ENCODE measurements at places on chromosomes 1 and 21.

DNA sequence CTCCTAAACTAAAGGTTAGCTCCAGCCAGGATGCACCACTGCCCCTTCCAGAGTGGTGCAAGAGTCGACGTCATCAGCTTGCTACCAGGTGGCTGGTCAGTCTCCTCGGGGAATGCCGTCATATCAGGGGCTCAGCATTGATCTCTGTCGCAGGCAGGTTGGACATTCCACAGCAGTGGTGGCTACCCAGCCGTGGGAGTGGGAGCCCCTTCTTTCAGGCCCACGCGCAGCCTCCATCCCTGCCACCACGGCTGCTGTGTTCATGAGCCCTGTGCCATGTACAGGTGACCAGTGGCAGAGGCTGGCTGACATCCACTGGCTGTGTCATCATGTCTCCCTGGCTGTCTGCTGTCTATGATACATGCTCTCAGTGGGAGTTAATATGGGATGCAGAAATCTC, 25.5 kb downstream of the IL10RB start:
- DNase-seq = no peak

GRCh38 chr1:7912743-7913557, 27.7 kb downstream of the TNFRSF9 start:
- no peak for DNase-seq

GRCh38 chr1:194919146-194919545, 1689.1 kb downstream of the KCNT2 start:
- no peak for DNase-seq

- DNase-seq = no peak
Measured at GRCh38 chr1:91997607-91998195, 32.1 kb upstream of the EPHX4 start.

DNA sequence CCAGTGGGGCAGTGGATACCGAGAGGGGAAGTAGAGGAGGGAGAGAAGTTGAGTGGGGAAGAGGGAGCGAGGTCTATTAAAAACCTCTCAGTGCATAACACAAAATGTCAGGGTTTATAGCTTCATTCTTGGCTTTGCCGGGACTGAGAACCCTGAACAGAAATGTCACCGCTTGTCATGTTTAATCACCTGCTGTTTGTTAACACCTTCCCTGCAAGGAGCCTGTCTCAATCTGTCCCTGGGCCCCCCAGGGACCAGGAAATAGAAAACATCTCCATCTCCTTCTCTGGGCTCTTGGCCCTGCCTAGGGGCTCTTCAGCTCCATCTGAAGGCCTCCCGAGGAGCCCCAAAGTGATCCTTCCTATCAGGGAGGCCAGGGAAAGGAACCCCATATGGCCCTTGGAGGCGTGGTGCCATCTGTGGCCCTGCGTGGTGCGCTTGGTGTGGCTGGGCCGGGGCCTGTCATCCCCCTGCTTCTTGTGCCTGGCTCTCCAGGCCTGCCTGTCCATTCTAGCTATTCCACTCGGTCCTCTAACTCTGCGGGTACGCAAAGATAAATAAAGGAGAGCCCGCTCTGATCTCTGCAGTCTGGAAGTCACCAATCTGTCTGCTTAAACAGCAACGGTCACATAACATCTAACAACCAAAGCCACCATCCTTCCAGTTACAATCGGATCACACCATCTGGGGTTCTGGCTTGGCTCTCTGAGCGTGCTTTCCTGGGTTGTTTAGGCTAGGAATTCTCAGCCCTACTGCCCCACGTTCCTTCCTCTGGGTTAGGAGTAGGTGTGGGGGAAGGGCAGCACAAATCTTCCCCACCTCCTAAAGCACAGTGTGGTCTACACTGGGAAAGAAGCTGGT, 113.8 kb downstream of the CASZ1 start:
- no peak for DNase-seq

- no peak for DNase-seq
Measured at GRCh38 chr1:40038697-40039096, 1.8 kb upstream of the CAP1 start.

GRCh38 chr1:116164150-116164549, 53.0 kb downstream of the MAB21L3 start:
- DNase-seq = no peak

DNA sequence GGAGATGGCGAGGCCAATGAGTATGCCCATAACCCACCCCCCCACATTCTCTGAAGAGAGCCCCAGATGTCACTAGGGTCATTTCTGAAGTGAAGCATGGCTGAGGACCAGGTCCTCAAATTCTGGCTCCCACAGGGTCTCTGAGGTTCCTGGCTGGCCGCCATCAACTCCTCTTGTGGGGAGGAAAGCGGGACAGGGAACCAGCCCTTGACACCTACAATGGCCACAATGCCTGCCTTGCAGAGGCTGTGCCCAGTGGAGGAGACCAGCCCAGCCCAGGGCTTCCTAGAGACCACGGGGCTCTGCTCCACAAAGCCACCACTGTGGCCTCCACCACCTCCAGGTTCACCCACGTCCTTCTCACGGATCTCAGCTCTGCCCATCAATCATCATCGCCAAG, 120.1 kb upstream of the ARHGEF16 start:
- no peak for DNase-seq

- no peak for DNase-seq
Measured at GRCh38 chr21:25752416-25752815, 17.6 kb downstream of the GABPA start.

GRCh38 chr1:111475701-111476100, 1.9 kb downstream of the C1orf162 start:
- DNase-seq = no peak

DNA sequence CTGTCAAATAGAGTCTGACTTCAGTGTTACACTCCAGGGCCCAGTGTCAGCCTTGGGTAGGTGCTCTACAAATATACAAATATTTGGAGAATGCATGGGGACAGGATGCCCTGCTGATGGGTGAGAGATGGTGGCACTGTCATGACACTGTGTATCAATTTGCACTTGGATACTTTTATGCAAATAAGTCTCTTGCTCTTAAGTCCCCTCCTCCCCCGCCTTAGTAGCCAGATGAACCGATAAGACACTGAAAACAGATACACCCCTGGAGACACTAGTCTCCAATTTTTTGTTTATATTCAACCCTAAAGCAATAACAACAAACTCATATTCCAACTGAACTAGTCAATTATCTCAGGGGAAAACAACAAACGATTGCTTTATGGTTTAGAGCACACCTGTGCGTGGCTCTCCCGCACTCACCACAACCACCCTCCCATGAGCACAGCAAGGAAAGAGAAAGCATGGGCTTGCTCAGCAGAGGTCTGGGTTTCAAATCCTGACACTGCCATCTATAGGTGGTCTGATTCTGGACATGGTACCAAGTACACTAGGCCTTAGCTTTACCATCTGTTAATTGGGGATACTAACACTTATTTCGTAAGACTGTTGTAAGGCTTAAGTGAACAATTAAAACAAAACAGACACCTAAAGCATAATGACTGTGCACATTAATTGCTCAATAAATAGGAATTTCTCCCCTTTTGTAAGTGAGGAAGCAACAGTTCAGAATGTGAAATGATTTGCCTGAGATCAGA, 50.3 kb downstream of the HIVEP3 start:
- no peak for DNase-seq

- DNase-seq = no peak
Measured at GRCh38 chr1:91944087-91944486, 5.1 kb upstream of the BRDT start.

DNA sequence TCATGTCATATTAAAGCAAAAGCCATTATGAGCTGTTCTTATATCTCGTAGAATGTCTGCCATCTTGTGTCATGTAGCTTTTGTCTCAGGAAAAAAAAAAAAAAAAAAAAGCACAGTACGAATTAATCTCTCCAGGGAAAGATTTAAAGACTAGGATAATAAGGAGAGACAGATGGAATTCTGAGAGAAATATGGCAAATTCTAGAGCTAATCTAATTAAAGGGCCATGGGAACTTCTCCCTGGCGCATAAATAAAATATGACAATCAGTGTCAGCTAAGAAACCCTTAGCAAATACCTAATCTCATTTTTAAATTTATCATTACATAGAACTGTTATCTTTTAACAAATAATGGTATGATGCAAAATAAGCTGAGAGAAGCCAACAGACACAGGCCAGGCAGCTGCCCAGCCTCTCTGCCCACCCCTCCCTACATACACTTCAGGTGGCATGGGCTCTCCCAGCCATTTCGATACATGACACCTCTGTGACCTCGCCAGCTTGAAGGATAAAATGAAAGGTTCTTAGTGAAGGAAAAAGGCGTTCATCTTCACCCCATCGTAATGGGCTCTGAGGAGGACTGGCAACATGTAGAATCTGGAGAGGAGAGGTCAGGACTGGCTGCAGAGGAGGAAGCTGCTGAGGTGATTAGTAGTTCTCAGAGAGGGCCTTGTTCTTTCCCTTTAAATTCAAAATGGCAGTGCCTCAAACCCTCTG, 39.8 kb downstream of the DISC1 start:
- DNase-seq = no peak

- no peak for DNase-seq
Measured at GRCh38 chr1:99749504-99750347, 16.7 kb downstream of the FRRS1 start.

DNA sequence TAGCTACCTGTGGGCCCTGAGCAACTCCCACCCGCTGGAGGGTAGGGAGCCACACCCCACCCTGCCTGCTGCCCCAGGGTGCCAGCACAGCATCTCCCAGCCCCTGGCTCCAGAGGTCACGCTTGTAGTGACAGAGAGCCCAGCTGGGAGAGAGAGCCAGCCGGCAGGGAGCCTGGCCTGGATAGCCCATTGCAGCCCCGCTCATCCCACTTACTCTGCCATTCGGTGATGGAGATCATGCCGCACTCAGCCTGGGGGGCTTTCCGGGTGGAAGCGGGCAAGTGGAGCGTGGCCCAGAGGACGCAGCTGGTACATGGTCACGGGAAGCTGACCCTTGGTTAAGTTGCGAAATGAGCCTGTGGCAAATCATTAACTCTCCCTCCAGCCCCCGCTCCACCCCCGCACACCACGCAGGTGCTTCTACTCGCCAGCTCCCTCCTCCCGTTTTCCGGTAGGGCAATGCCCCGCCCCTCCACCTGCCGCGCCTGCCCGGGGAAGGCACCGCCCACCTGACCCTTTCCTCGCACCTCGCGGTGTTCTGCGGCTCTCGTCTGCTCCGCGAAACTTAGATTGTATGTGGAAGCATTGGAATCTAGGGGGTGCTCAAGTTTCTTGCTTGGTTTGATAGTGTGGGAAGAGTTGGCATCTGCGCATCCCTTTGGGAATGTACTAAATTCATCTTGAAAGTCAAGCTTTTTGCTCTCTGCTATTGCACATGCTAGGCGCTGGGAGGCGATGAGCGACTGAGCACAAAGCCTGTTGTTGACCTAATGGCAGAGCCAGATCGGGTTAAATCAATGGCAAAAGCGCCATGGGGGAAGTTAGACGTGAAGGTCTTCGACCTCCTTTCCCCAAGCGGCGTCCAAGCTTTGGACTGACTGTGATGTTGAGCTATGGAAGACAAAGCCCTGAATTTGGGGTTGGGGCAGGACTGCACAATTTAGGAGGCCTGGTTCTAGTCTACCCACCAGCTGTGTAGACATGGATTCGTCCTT, at the start of gene GOLT1A:
TSS of gene GOLT1A (minus strand) at position 321 of the 995 bp plus-strand sequence. CDS start at position 239, 82 bp downstream.
- DNase-seq = peak; percentile 25

DNA sequence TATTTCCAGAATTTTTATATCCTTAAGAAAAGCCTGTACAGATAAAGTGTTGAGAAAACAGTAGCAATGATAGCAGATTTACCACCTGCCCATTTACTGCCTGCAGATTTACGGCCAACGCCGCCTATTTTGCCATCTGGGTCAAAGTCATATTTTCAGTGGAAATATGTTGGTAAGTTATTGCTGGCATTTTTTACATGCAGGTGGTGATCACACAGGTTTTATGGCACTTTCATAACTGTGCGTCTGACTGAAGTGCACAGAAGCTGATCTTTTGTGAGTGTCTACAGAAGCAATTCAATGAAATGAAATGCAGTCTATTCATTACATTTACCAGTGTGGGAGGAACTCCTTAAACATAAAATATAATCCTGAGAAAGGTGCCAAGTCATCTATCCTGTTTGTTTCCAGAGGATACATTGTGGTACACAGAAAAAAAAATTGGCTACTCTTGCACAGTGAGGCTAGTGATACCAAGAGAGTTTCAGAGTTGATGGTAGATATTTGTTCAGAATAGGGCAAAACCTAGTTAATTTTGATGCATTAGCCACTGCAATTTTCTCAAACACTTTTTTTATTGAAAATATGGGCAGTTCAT, 458.5 kb downstream of the NEGR1 start:
- DNase-seq = no peak

DNA sequence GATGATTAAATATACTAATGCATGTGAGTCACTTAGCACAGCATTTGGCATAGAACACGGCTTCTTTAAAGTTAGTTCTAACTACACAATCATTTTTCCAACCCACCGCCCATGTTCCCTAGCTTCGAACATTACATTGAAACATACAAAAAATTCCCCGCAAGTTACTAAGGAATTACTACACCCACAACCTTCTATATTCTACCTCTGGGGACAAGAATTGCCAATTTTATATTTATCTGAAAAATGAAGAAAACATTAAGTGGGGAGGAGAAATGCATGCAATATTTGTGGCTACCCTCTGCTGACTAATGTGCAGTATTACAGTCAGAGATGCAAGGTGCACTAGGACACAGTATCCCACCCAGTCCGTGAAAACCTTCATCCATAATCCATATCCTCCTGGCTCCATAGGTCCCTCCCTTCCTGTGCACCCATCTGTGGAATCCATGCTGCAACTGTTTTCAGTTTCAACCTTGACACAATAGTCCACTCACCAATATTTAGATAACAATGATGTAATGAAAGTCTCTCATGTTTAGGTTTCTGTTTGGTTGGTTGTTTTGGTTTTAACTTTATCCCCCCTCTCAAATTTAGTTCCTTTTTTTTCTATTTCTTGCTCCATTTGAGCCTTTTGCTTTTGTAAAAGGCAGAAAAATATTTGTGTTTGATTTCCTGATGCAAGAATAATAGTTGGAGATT, 31.6 kb downstream of the RGS5 start:
- DNase-seq = no peak

- no peak for DNase-seq
Measured at GRCh38 chr1:115301438-115302020, 36.5 kb downstream of the NGF start.

GRCh38 chr1:172642970-172643369, 15.9 kb upstream of the FASLG start:
- DNase-seq = no peak

GRCh38 chr1:112396653-112397471, 848 bp downstream of the CTTNBP2NL start:
- DNase-seq = no peak

GRCh38 chr1:227926896-227927885, 20.5 kb downstream of the WNT9A start:
- no peak for DNase-seq

DNA sequence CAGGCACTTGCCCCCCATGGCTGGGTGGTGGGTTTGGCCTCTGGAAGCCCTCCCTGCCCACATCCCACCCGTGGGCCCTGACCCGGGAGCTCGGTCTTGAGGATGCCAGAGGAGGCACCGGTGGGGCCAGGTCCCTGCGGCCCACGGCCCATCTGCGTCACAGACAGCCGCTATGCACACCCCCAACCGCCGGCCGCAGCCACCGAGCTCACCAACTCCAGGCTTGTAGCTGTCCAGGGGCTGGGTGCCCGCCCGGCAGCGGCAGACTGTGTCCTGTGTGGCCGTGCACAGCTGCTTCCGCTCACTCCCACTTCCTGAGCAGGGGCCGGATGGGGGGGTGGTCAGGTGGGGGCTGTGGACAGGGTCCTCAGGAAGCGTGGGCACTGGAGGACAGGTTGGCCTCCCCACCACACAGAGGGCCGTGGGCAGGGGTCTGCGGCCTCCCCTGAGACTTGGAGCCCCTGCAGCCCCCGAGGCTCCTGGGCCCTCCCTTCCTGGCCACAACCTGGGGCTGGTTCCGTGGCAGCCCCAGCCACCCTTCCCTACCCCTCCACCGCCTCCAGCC, 1.1 kb downstream of the TNFRSF4 start:
- no peak for DNase-seq
